ENCODE measurements at places on chromosomes 4 and X.

DNA sequence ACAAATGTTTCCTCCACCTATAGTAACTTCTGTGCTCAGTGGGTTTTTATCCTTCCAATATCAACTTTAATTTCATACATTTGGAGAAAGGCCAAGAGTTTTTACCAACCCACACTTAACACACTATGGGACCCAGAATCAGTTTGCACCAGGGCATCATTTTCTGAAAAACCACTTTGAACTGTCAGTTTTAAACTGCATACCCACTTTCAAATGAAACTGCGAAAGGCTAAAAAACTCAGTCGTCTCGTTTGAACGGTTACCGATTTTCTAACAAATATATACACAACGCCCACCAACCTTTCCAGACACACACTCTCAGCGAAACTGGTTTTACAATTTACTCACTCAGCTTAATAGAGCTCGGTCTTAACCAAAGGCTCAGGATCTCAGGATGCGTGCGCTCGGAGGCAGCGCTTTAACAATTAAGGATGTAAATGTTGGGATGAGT, 376 bp downstream of the ABCG2 start:
- no peak for DNase-seq

- no peak for DNase-seq
These were observed 137.5 kb upstream of the ANXA3 start for GRCh38 chr4:78414116-78414515.

DNA sequence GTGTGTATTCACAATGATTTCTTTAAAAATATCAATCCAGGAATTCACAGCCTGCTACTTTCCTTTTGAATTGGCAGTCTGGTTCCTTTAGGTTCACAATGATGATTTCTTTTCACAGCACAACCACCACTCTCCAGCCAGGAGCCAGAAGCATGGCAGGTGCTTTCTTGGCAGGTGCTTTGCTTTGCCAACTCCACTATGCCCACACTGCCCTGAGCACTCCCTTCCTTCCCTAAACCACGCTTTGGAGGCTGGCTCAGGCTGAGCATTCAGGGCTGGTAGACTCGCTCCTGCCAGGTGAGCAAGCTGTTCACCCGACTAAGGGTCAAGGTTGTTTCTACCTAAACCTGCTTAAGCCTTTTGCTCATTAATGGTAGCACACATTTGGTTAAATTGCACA, 184.5 kb downstream of the SH3KBP1 start:
- no peak for DNase-seq

DNA sequence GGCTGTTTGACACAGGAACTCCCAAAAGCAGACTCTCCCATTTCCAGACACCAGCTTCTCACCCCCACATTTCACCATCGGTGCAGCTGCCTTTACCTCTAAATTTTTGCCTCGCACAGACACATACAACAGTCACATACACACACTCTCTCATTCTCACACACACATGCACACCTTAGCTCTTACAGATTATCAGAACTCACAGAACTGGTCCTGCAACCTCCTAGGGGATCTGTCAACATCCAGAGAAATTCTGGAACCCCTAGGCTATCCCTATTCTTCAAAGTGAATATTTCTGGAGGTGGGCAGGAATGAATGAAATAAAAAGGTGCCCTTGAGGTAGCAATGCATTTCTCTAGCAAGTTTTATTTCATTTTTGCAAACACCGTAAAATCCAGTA, 4.1 kb downstream of the HS6ST2 start:
- DNase-seq: no peak

- DNase-seq: no peak
These were observed 318.6 kb downstream of the ANK2 start for GRCh38 chr4:113368056-113368455.

DNA sequence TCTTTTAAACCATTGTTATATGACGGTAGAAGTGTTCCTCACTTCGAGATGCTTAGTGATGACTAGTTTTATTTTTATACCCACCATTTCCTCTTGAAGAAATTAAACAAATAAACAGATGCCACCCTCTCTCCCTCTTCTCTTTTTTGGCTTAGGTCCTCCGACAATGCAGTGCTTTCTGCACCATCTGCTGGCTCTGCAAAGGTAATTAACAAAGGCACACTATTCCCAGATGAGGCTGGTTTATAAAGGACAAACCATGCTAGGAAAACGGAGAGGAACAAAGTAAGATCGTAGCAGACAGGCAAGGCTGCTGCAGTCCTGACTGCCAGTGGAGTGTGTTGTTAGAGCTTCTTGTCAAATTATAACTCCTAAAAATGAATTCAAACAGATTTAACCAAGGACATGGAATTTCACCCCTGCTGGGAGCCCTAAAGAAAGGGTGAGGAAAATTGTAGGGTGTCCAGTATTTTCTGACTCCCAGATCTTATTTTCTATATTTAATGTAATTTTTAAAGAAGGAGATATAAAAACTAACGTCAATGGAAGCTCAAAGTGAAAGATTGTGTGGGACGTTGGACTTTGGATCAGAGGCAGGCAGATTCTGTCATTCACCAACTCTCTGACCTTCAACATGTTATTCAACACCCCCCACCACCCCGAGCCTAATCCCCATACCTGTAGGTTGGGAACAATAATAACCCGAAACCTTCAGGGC, 142.1 kb downstream of the CPEB2 start:
- DNase-seq: no peak

- no peak for DNase-seq
These were observed 84.3 kb upstream of the C1QTNF7 start for GRCh38 chr4:15343581-15343980.

DNA sequence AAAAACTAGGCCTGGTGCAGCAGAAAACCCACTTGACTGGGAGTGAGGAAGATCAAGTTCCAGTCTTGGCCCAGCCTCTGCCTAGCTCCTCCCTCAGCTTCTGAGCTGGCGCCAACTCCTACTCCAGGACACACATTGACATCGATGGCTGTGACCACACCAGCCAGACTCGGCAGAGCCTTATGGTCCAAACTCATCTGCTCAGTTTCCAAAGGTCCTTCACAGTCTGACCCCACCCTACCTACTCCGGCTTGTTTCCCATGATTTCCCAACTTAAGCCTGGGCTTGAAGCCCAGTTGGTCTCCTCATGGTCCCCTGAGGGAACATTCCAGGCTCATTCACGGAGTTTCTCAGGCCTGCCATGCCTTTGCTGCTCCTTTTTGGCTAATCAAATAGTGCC, 10.1 kb downstream of the ELF4 start:
- DNase-seq: no peak

DNA sequence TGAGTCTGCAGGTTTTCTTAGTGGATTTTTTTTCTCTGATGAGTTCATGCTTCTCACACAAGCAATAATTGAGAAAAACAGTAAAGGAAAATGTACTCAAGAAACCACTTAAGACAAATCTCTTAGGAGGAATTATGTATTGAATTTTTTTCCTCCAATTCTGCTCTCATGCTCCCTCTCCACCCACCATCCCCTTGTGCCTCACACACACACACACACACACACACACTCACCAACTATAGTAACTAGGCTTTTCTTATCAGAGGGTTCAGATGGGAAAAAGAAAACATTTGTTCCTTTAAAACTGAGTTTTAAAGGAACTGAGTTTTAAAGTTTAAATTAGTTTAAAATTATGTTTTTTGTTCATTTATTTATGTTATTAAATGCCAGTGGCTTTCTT, 47.0 kb upstream of the ANXA10 start:
- DNase-seq: peak; percentile 11

GRCh38 chrX:24946369-24946768, 69.4 kb downstream of the ARX start:
- DNase-seq: no peak

DNA sequence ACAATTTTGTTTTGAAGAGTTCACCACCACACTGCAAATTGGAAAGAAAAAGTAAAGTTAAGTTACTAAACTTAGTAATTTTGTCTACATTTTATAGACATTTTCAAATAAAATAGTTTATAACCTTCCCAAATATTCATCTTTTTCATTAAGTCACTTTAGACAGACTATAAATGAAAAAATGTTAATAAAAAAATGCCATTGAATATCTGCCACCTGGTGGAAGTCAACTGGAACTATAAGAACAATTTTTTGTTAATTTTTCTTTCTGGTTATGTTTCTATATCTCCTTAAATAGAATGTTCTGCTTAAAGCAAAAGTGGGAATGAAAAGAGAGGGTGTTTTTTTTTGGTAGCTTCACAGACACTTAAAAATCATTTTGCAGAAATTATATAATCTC, 534.4 kb upstream of the PCDH10 start:
- no peak for DNase-seq

DNA sequence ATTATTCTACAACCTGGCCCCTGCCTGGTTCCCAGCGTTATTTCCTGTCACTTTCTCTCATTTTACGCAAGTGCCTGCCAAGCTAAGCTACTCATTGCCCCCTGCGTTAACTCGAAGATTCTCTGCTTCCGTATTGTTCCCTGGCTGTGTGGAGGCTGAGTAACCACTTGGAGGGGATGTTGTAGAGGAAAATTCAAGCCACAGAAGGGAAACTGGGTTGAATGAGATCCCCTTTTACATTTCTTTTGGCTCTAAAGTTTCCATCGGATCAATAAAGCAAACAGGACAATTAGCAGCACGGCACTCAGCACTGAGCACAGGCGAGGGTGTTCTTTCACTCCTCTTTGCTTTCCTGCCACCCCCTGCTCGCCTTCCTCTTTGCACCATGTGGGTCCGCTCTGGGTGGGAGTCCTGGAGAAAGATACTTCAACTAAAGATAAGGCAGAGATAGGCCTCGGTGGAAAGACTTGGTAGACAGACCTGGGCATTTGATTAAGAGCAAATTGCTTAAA, 4.2 kb upstream of the TMSB4X start:
- peak; percentile 38 for DNase-seq

DNA sequence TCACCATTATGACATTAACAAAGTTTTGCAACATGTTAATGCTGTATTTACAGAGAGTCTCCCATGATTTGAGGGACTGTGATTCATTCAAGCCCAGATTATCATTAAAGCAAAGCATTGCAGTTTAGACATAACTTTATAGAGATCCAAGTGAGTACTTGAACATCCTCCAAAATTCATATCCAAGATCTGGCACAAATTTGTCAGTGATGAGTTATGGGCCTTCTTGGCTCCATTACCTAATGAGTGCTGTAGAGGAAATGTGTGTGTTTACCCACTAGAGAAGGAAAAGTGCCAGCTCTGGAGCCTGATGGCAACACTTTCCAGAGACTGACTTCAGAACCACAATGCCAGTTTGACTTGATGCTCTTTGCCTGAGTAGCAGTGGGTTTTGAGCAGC, 432.3 kb downstream of the GALNTL6 start:
- DNase-seq: no peak

- no peak for DNase-seq
These were observed 33.4 kb upstream of the RASGEF1B start for GRCh38 chr4:81505004-81505598.

DNA sequence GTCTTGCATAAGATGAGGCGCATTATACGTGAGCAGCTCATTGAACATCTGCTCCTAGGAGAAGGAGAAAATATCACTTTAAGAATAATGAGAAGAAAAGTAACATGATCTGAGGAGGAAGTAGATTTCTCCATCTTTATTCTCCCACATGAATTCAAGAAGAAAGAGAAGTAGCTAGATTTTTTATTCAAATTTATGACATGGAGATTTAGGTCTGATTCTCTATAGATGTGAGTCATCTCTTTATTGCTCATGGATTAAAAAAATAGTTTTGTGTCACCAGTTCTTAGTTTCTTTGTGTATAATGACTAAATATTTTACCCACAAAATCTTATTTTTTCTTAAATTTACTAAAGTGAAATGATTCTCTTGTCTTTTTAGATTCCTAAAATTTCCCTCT, 40.4 kb downstream of the HPGDS start:
- no peak for DNase-seq

DNA sequence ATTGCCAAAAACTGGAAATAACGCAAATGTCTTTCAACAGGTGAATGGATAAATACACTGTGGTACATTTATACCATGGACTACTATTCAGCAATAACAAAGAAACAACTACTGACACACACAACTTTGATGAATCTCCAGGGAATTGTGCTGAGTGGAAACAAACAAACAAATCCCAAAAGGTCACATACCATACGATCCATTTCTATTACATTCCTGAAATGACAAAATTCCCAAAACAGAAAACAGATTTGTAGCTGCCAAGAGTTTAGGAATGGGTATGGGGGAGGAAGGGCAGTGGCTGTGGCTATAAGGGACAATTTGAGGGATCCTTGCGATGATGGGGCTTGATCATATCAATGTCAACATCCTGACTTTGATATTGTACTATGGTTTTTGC, 2.5 kb downstream of the ZNF182 start:
- no peak for DNase-seq

DNA sequence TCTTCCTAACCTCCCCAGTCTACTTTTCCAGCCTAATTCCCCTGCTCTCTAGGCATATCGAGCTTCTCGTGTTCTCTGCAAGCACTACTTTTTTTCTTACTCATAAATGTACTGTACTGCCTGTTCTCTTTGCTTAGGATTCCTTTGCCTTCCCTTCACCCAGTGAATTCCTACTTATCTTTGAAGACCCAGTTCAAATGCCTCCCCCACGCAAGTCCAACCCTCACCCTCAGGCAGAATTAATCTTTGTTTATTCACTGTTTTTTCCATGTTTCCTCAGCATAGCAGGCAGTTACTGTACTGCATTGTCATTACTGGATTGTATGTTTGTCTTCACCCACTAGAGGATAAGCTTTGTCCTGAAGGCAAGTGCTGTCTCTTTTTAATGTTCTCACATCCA, 287.7 kb downstream of the BMPR1B start:
- no peak for DNase-seq

- DNase-seq: no peak
These were observed 80.8 kb downstream of the SLC7A11 start for GRCh38 chr4:138161351-138161750.

DNA sequence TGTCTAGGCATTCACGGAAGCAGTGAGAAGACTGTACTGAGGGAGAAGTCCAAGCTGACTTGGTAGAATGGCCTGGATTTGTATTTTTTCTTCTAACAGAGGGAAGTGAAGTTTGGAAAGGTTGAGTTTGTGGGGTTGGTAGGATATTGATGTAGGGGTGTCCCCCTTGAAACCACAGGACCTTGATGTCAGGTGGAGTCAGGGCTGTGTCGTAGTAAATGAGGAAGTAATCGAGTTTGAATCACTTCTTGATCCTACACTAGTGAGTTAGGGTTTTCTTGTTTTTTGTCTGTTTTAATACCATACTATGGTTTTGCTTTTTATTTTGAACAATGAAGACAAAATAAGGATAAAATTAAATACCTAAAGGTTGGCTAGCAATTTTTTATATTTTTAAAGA, 30.1 kb upstream of the ANAPC4 start:
- no peak for DNase-seq

Data from NCI-H1436 (cell line).